ENCODE measurements at places on chromosomes 1 and 21. TPM values are rescaled to one million over a fixed set of nuclear protein-coding genes. Genes with fewer than 3 reads are reported as not detected.

Gene LCE2C
- not detected for total RNA-seq

Gene WDTC1
- 20.7 TPM for total RNA-seq

Gene GPR52
- not detected for total RNA-seq

Gene KRTAP10-3
- total RNA-seq = not detected

Gene PAPPA2
- 0.05 TPM for total RNA-seq

Gene PROK1
- 1.6 TPM for total RNA-seq

Gene TDRD10
- not detected for total RNA-seq

Gene RAP1GAP
- total RNA-seq = 1.5 TPM

Gene PRDM16
- total RNA-seq = not detected

Gene TRIM67
- 0.20 TPM for total RNA-seq

Gene TMEM81
- total RNA-seq = 0.22 TPM

Gene TGFBR3
- total RNA-seq = 1.8 TPM

Gene DDAH1
- total RNA-seq = 71.0 TPM

Gene PCNX2
- total RNA-seq = 14.9 TPM

Gene DNALI1
- total RNA-seq = 0.49 TPM

DNA sequence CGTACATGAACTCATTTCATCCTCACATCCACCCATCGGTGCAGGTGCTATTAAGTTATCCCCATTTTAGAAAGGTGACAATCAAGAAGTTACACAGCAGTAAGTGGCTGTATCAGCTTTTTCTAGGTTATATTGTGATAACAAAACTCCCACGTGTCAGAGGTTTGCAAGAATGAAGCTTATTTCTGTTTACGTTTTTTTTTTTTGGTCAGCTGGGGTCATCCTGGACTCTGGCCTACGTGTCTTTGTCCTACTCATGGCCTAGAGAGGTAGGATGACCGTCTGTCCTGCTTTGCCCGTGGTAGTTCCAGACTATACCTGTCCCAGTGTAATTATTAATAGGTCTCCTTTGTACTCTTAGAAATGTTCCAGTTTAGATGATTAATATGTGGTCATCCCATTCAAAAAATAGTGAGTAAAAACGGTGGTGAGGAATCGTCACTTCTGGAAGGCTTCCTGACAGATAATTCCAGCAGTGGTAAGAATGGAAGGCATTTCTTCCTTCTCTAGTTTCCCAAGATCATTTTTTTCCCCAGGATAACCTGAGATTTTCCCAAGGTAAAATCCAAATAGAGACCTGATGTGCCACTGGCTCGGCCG, 64.2 kb upstream of the KIF26B start:
- no peak for DNase-seq

DNA sequence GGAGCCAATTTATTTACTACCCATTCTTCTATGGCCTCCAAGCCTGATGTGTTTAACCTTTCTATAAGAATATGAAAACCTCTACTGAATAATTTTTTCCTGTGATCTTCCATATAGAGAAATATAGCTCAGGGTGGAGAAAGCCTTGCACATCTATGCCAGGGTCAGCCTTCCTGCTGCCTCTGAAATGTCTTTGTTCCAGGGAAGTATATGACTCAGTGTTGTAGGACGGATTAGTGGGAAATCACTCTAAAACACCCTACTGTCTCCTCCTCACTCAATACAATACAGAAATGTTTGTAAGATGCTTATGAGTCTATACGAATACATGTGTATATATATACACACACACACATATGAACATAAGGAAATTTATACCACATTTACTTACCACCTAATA, 1044.9 kb downstream of the BRINP3 start:
- DNase-seq = no peak

- DNase-seq = no peak
These were observed 2.0 kb downstream of the CFAP45 start for GRCh38 chr1:159897962-159898361.

- DNase-seq = no peak
These were observed 266.7 kb upstream of the RAB4A start for GRCh38 chr1:229004066-229004833.

- peak; percentile 88 for DNase-seq
These were observed 101.2 kb upstream of the COL6A1 start for GRCh38 chr21:45880097-45881068.

DNA sequence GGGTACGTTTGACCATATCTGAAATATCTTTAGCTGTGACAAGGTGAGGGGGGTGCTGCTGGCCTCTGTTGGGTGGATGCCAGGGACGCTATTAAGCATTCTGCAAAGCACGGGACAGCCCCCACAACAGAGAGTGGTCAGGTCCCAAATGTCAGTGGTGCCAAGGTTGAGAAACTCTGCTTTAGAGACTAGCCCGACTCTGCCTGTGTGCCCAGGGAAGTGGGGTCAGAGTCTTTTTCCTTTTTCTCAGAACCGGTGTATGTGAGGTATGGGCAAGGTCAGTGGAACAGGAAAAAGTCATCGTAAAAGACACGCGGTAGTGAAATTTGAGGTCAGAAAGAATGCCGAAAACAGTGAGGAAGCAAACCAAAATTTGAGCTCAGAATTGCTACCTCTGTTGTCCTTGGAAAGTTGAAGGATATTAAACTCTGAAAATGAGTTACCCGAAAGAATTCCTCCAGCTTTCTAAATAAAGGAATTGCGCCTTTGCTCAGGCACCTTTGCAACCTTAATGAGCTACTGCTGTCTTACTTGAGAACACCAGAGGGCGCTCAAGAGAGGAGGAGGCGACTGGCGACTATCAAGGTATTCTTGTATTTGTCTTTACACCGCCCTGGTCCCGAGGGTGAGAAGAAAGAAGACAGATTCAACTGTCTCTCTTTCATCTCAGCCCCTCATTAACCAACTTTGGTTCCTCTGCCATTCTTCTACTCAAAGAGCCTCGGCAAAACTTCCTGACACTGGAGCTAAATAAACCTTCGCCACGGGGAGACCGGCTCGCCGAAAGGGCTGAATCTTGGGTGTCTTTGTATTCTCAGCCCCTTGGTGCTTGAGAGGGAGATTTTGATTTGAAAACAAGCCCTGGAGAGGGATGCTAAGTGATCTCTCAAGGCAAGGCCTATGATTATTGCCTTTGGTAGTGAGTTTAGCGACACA, 85.4 kb upstream of the OLIG2 start:
- peak; percentile 56 for DNase-seq

DNA sequence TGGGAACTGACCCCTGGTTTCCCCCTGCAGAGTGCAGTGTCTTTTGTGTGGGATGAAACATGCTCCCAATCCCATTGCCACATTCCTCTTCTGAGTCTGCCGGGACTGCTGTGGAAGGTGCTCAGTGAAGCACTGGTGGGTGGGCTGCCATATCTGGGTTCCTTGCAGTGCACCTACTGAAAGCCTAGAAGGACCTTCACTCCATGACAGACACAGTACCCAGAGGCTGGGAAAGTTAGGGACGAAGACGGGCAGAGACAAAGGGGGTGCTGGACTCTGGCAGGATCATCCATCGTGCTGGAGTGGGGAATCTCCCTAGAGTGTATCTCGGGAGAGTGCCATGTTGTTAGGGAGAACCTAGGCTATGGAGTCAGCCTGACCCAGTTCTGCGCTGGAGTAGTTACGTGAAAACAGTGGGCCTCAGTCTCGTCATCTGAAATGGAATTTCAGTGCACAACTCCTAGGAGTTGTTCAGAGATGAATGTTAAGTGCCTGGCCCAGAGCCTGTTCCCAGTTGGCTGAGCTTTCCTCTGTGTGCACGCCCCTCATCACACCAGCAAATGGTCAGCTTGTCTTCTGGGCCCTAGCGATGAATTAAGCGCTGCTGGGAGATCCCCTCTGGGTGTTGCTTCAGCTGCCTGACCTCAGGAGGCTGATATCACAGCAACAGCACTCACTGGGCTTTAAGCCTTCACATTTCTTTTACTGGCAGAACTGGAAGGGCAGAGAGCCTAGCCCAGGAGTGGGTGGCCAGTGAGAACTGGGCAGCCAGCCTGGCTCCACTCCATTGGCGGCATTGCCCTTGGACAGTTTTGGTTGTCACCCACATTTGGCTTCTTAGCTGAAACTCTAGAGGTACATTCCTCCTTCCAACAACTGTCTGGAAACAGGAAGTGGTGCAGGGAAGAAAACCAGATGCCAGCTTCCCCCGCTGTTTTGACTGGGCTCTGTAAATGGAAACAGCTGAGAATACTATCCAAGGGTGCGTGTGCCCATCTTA, 479.8 kb upstream of the VAMP3 start:
- DNase-seq = peak; percentile 75

DNA sequence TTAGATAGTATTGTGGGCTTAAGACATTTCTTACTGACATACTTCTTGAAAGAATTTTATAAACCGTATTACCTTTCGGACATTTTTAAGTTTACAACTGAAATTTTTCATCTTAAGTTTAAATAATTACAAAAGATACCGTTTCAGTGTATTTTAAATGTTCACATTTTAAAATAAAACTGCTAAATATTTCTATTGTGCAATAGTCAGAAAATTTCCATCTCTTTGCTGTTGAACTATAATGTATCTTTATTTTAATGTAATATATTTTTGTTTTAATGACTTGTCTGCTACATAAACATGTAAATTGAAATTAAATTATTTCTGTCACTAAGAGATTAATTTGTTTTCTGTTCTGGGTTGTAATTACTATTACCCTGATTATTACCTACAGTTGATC, 74.2 kb upstream of the KIAA1614 start:
- DNase-seq = no peak

DNA sequence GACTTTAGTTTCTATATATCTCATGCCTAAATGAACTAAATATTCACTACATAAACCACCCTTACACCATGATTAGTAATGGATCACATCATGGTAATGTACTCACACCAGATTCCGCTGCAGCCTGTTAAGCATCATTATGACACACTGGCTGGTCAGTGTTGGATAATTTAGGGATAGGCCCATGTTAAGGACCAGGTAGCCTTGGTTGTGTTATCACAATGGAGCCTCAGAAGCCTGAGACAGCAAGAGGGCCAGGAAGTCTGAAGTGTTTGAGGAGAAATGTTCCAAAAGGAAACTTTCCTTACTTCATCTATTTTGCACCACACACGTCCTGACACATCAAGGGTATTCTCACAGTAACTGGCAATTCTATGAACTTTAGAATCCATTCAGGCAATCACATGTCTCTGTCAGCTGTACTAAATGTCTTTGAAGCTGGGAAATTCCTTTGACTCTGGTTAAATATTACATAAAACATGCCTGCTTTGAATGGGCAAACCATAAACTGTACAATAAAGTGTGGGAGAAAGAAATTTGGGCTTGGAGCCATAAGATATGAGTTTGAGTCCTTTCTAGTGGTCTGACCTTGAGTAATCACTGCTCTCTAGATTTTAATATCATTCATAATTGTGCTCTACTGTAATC, 105.3 kb upstream of the DPT start:
- DNase-seq = no peak

GRCh38 chr1:228882041-228882770, 146.9 kb downstream of the RHOU start:
- DNase-seq = no peak

- no peak for DNase-seq
These were observed 29.4 kb upstream of the TRIM17 start for GRCh38 chr1:228445843-228446650.

- no peak for DNase-seq
These were observed 120.7 kb downstream of the NFIA start for GRCh38 chr1:61202854-61203598.

GRCh38 chr1:244256086-244256676, 195.5 kb downstream of the ADSS2 start:
- no peak for DNase-seq

DNA sequence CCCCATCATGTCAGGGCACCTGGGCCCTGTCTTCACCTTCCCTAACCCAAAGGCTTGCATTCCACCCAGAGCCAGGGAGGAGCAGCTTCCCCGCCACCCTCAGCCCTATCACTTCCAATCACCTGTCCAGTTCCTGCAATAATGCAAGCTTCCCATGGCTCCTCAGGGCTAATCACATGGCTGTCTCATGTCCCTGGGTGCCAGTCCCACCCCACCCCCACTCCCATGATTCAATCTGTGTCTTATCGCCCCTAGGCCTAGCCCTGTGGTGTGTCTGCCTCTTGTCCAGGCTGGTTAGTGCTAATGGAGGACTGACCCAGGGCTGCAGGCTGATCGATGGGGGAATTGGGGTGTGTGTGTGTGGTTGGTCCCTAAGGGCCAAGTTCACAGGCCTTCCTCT, 11.0 kb upstream of the PEAR1 start:
- DNase-seq = no peak

DNA sequence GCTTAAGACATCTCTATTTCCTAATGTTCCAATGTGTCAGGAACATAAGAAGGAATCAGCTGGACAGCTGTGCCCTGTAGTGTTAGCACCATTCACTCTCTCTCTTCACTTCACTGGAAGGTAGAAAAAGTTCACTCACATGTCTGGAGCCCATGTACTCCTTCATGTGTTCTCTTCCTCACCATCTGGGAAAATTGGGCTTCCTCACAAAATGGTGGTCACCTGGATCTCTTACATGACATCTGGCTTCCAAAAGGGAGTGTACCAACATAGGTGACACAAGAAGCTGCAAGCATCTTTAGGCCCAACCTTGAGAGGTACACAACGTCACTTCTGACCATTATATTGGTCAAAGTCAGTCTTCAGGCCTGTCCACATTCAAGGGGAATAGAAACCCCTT, 882.6 kb downstream of the LTN1 start:
- DNase-seq = no peak

DNA sequence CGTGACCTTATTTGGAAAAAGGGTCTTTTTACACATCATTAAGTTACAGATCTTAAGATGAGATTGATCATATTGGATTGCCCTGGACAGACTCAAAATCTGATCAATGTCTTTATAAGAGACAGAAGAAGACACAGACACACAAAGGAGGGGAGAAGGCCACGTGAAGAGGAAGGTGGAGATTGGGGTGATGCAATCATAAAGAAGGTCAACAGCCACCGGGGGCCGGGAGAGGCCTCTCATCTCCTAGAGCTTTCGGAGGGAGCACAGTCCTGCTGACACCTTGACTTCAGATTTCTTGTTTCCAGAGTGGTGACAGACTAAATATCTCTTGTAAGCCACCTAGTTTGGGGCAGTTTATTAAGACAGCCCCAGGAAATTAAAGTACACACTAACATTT, 204.6 kb upstream of the CSF3R start:
- no peak for DNase-seq

DNA sequence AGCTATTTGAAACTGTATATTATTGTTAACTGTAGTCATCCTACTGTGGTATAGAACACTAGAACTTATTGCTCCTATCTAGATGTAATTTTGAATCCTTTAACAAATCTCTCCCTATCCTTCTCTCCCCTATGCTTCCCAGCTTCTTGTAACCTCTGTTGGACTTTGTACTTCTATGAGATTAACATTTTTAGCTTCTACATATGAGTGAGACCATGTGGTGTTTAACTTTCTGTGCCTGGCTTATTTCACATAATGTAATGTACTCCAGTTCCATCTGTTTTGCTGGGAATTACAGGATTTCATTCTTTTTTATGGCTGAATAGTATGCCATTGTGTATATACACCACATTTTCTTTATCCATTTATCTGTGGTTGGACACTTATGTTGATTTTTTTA, 64.5 kb upstream of the KIAA1614 start:
- DNase-seq = no peak

- DNase-seq = no peak
These were observed 2.9 kb downstream of the CACHD1 start for GRCh38 chr1:64472805-64473204.

- DNase-seq = no peak
These were observed 5.2 kb upstream of the FNDC10 start for GRCh38 chr1:1605034-1605591.

- DNase-seq = no peak
These were observed 20.5 kb downstream of the MAPKAPK2 start for GRCh38 chr1:206705191-206705590.

- DNase-seq = peak; percentile 78
These were observed 37.5 kb upstream of the WLS start for GRCh38 chr1:68269637-68270430.
